HepG2 (cell line): ENCODE measurements at places on chromosomes 1 and 21. TPM values are rescaled to one million over a fixed set of nuclear protein-coding genes. Genes with fewer than 3 reads are reported as not detected.

DNA sequence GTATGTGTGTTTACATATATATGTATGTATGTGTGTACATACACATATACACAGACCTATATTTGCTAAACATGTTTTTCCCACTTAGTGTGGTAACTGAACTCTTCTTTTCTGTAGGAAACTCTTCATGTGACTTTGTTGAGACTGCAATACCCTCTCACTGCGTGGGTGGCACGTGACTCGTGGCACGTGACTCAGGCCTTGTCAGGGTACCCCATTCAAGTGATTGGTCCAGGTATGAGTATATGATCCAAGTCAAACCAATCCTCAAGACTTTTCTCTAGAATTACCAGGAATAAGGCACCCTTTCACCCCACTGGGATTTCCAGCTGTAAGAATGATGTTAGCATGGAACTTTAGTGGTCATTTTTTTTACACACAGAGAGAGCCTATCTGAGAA, 149.2 kb upstream of the KCNK2 start:
- H3K4me1 ChIP-seq, result no peaks in the 10 kb centered on the region
- H3K36me3 ChIP-seq, result no peaks in the 10 kb centered on the region
- H3K4me3 ChIP-seq, result no peak overlapping the region
- no peak for DNase-seq
- H3K27ac ChIP-seq, result no peak overlapping the region
- no peaks in the 10 kb centered on the region for H3K27me3 ChIP-seq

- no peak overlapping the region for H3K27ac ChIP-seq
- no peaks in the 10 kb centered on the region for H3K27me3 ChIP-seq
- peaks cover 5% of the 10 kb centered on the region; the same call in 1 of the 2 replicates for H3K4me1 ChIP-seq
Measured at GRCh38 chr1:151130987-151131586, 15.3 kb downstream of the SEMA6C start.

DNA sequence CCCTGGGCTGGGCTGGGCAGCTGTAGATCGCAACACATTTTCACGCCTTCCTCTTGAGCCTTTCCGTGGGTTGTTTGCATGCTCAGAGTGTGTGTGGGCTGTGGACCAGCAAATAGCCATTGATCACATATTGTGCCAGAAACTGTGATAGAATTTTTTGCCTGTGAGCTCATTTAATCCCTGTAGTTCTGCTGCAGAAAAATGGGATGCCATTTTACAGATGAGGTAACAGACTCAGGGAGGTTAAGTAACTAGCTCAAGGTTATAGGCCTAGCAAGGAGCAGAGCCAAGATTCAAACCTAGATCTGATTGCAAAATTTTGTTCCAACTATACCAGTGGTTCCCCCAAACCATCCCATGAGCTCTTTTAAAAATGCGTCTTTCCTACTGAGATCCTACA, 10.5 kb downstream of the SPATA46 start:
- H3K27ac ChIP-seq, result no peak overlapping the region
- DNase-seq, result no peak
- no peaks in the 10 kb centered on the region for H3K27me3 ChIP-seq
- no peaks in the 10 kb centered on the region for H3K4me1 ChIP-seq
- H3K4me3 ChIP-seq, result no peak overlapping the region

The BATF3 gene
- total RNA-seq, result not detected in 2 replicates

The HS2ST1 gene
- 51.2 and 58.7 TPM in 2 replicates for total RNA-seq

The DNASE2B gene
- total RNA-seq, result not detected in 2 replicates
